ENCODE measurements at places on chromosomes 16 and 17.

DNA sequence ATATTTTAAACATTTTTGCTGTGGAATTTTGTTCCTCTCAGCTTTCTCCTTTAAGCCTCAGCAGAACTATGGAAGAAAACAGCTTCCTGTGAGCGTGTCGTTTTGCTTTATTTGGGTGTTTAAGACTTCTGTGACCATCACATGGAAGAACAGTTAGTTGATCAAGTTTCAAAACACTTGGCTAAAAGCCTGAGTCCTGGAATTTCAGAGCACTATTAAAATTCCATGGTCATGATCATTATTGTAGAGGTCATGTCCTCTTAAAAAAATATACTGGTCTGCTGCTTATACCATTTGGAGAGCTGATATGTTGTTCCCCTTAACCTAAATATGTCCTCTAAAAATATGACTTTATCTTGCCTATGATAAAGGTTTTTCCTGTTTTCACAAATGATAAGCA is 12.6 kb upstream of the CDR2 start:
- DNase-seq = no peak

DNA sequence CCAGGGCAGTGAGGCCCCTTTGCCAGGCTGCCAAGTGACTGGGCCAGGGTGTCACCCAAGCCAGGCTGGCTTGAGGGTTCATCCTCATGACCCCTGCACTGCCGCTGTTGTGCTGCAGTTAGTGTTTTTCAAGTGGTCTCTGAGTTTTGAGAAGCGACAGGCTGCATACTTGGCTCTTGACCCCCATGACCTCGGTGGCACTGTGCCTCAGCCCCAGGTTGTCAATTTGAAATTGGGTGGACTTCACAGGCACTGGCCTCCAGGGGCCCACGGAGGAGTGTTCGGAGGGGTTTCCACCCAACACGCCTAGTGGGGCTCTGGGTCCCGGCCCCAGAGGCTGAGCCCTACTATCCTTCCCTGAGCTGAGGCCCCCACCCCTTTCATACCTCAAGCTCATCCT is 42.7 kb downstream of the DHRS7B start:
- DNase-seq = no peak

GRCh38 chr17:73814075-73814474 is 169.8 kb upstream of the SDK2 start:
- DNase-seq = no peak

GRCh38 chr17:68431661-68432071 is 25.6 kb downstream of the WIPI1 start:
- DNase-seq = peak; percentile 38

- DNase-seq = no peak
Measured at GRCh38 chr17:62822080-62822904, 14.2 kb upstream of the MARCHF10 start.

DNA sequence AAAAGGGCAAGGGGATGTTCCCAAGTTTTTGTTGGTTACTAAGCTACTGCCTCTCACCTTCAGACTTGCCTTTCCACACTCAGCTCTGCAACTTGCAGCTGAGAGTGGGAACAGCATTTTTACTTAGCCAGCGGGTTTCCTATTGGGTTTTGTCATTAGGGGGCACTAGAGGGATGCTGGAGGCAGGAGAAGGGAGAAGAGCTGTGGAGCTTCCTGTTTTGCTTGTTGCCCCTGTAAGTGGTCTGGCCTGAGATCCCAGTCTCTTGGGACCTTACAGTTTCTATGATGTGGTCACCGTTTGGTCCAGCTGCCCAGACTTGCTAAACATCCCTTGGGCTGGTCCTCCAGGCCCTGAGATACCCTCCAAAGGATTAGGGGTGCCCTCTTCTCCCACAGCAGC is 209.6 kb upstream of the NLRP1 start:
- DNase-seq = no peak

DNA sequence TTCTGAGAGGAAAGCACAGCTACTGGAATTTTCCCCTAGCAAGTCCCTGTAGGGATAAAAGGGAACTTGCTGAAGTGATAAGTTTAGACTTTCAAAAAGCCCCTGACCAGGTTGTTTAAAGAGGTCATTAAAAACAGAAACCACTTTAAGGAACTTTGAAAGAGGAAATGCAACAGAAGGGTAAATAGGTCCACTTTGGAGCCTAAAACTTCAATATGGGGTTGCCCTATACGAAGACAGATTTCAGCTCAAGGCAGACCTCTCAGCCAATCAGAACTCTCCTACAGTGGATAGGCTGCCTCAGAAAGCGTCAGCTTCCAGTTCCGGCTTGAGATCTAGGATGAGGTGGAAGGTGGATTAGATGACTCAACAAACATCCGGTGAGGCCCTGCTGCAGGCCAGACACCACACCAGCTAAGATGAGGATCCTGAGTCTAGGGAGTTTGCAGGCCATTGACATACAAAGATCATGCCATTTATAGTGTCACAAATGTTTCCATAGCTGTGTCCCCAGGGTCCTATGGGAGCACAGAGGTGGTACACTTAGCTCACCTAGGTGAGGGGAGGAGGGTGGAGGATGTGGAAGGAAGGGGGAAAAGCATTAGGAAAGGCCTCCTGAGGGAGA is 7.9 kb upstream of the MFSD6L start:
- no peak for DNase-seq

DNA sequence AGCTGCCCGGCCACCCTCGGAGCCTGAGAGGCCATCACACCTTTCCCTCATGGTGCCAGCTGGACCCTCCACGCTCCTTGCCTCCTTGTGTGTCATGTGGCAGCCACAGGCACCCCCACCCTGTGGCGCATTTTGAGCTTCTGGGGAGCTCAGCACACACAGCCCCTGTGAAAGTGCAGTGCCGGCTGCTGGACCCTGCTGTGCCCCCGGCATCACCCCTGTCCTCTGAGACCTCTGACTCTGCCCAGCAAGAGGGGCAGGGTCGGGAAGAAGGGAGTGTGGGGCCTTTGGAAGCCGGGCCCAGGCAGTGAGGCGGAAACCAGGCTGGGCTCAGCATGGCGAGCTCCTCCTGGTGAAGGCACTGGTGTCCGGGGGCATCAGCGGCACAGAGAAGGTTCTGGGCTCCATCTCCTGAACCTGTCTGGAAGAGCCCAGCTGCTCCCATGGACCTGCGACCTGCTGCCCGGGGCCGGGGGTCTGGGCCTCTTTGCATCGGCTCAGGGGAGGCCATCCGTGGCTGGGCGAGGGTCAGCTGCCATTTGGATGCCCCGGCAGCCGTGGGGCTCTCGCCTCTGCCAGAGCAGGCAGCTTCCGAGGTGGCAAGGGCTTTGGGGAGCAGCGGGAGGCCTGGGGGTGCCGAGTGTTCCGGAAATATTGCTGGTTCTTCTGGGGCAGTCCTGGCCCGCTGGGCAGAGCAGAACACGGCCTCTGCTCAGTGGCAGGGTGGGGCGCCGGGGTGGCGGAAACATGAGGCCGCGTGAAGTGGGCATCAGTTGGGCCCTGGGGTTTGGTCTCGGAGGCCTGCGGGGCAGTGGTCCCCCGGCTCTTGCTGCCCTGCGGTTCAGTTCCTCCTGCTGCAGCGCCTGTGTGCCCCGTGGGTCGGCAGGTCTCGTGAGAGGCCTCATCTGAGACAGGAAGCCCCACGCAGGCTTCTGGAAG is 17.9 kb downstream of the CENPX start:
- no peak for DNase-seq

DNA sequence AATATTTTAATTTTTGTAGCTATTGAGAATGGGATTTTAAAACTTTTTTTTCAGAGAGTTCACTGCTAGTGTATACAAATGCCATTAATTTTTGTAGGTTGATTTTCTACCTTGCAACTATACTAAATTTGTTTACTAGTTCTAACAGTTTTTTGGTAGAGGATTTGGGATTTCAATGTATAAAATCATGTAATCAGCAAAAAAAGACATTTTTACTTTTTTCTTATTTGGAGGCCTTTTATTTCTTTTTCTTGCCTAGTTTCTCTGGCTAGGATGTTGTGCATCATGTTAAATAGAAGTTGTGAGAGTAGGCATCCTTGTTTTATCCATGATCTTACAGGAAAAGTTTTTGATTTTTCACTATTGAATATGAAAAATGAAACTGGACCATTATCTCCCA is 602.9 kb upstream of the KIF2B start:
- DNase-seq = no peak

GRCh38 chr16:83830091-83830768 is 22.5 kb downstream of the HSBP1 start:
- no peak for DNase-seq

DNA sequence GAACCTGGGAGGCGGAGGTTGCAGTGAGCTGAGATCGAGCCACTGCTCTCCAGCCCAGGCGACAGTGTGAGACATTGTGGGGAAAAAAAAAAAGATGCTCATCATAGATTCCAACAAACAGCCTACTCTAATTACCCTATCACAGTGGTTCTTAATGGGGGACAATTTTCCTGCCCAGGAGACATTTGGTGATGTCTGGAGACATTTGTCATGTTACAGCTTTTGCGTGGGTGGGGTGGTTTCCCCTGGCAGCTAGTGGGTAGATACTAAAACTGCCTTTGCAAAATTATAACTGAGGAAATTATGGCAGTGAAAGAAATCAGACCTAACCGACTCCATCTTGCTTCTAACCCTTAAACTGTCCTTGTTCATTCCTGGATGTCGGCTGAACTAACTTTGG is 92.5 kb upstream of the RBL2 start:
- DNase-seq = no peak

DNA sequence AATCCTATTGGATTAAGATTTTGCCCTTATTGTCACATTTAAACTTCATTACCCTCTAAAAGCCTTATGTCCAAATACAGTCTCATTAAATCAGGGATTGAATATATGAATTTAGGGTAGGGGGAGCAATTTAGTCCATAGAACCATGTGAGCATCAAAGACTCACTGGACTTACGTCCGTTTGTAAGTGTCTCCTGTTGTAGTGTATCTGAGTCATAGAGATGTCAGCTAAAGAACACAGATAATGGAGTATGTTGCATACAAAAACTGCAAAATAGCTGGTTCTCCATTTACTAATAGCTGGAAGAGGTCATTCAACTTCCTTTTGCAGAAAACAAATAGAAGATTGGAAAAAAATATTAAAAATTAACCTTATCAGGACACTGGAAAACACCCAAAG is 599.1 kb upstream of the SOX9 start:
- DNase-seq = no peak

- peak; percentile 29 for DNase-seq
Measured at GRCh38 chr17:58960068-58960467, 146.6 kb downstream of the TRIM37 start.

- no peak for DNase-seq
Measured at GRCh38 chr16:50498431-50499155, 49.6 kb upstream of the NKD1 start.

GRCh38 chr16:85166281-85166680 is 54.0 kb upstream of the CIBAR2 start:
- DNase-seq = no peak

GRCh38 chr16:87757841-87758426 is 7.9 kb downstream of the KLHDC4 start:
- no peak for DNase-seq

DNA sequence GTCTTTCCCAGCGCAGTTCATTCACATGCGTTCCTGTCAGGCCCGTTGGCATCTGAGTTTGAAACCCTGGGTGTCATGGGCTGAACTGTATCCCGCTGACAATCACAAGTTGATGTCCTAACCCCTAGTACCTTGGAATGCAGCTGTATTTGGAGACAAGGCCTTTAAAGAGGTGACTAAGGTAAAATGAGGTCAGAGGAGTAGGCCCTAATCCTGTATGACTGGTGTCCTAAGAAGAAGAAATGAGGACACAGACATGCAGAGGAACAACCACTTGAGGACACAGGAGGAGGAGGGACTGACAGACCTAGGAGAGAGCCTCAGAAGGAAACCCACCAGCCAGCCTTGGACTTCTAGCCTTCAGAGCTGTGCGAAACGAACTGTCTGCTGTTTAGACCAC is 33.1 kb downstream of the TRPV2 start:
- no peak for DNase-seq

- peak; percentile 26 for DNase-seq
Measured at GRCh38 chr17:7213895-7214299, 5.7 kb downstream of the DLG4 start.

GRCh38 chr16:54632322-54633220 is 298.1 kb upstream of the IRX5 start:
- DNase-seq = no peak

GRCh38 chr17:58913971-58914769 is 158.5 kb downstream of the PPM1E start:
- DNase-seq = no peak

DNA sequence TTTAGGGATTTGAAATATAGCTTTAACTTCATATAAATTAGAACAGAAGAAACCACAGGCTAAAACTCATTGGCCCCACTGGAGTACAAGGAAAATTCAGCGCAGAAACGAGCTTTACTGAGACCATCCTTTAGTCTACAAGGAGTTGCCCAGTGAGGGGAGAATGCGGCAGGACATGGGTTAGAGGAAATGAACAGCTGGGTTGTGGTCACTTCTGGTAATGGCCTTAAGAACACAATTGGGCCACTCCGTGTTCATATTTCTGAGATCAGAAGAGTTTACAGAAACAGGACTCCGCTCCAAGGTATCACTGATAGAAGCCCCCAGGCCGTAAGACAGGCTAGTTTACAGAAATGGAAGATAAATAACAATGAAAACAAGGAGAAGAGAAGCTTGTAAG is 188.3 kb downstream of the ZFHX3 start:
- no peak for DNase-seq

GRCh38 chr17:58242171-58242784 is 3.9 kb downstream of the LPO start:
- no peak for DNase-seq

- DNase-seq = no peak
Measured at GRCh38 chr17:37710344-37710886, 34.4 kb downstream of the HNF1B start.

GRCh38 chr16:1745900-1746692 is 25.2 kb downstream of the NME3 start:
- no peak for DNase-seq

GRCh38 chr16:26747760-26748159 is 319.0 kb upstream of the C16orf82 start:
- no peak for DNase-seq

DNA sequence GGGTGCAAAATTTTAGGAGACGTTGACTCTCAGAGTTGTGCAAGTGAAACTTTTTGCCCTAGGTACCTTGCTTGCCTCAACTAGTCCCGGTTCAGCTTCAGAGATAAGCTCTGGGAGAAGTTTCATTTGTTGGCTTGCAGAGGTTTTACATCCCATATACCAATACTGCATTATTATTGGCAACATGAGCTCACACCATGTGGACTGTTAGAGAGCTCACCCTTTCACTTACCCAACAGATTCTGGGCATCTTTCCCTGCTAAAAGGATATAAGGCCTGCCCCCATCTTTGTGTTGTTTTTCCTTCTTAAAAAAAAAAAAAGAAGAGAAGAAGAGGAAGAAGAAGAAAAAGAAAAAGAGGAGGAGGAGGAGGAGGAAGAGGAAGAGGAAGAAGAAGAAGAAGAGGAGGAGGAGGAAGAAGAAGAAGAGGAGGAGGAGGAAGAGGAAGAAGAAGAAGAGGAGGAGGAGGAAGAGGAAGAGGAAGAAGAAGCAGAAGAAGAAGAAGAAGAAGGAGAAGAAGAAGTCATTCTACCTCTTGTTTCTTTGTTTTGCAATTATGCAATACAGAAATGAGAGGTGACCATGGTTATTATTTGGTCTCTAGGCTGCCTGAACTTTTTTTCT is 292.6 kb upstream of the IRX3 start:
- no peak for DNase-seq

Data from AML-193 (cell line).